ENCODE measurements at places on chromosomes 2 and 18. TPM values are rescaled to one million over a fixed set of nuclear protein-coding genes. Genes with fewer than 3 reads are reported as not detected.

DNA sequence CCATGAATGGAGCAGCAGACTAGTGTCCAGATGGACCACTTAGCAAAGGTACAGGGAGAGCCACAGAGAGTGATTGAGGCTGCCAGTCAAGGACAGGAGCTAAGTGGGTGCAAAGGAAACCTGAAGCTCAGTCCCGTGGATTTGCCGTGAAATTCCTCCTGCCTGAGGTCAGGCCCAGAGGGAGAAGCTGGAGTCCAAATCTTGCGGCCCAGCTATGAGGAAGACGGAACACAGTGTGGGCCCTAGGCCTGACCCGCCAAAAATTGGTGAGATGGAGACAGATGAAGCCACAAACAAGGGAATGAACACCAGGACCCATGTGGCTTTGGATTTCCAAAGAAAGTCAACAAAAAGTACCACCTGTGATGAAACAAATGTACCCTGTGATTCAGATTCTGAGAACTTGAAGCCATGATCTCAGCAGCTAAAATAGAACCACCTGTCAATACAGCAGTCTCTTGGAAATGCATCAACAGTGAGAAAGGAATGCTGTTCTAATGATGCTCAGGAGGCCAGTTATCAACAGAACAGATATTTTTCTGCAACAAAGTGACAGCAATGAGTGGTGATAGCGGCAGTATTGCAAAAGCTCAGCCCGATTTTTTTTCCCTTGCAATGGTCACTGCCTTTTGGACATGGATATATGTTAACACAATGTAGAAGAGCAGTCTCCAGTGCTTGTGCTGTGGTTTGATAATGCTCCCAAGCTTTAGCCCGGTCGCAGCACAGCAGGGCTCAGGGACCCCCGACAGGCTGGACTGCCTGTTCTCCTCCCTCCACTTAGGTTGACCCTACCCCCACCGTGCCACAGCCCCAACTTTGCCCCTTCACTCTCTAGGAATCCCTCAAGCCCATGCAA, 10.7 kb downstream of the COL6A3 start:
- no peaks in the 10 kb centered on the region for H3K27me3 ChIP-seq
- no peak overlapping the region for H3K4me3 ChIP-seq
- no peaks in the 10 kb centered on the region for H3K4me1 ChIP-seq
- H3K36me3 ChIP-seq = no peaks in the 10 kb centered on the region
- H3K27ac ChIP-seq = no peak overlapping the region

GRCh38 chr2:219876931-219877330, 249.5 kb downstream of the SLC4A3 start:
- no peaks in the 10 kb centered on the region for H3K4me1 ChIP-seq
- no peaks in the 10 kb centered on the region for H3K27me3 ChIP-seq
- no peak overlapping the region for H3K27ac ChIP-seq
- no peak overlapping the region for H3K4me3 ChIP-seq
- no peak for DNase-seq
- H3K36me3 ChIP-seq = no peaks in the 10 kb centered on the region

DNA sequence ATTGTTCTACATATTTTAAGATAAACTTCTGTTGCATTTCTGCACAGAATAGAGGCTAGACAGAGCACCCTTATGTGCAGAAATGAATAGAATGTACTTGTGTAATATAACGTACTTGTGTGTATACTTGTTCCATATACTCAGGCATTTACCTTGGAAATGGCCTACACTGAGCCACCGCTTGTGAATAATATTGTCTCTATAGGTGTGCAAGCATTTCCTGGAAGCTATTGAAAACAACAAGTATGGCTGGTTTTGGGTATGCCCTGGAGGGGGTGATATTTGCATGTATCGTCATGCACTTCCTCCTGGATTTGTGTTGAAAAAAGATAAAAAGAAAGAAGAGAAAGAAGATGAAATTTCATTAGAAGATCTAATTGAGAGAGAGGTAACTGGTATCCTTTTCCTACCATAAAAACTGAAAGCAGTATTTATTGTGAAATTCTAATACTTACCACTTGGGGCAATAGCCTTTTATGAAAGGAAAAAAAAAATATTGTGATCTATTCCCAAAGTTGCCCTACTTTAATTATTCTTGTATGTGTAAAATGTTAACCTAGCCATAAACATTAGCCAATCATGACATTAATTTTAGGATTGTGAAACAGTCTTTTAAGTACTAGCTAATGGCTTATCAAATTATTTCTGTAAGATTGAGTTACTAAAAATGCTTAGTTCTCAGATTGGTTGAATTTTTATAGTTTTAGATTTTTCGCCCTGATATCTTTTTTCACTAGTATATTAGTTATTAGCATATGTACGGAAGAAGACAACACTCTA, 18.0 kb downstream of the ZC3H15 start:
- H3K4me3 ChIP-seq = no peak overlapping the region
- no peak for DNase-seq
- H3K4me1 ChIP-seq = peaks cover 7% of the 10 kb centered on the region

- H3K36me3 ChIP-seq = peaks cover 10% of the 10 kb centered on the region
- peak within 1 kb of the TSS; percentile 99 for H3K27ac ChIP-seq
- peak; percentile 83 for DNase-seq
- peak within 1 kb of the TSS; percentile 98 for H3K4me3 ChIP-seq
Measured at GRCh38 chr2:233059797-233060500, at the start of gene INPP5D. TSS of gene INPP5D (plus strand) at chr2:233060342. CDS start at chr2:233060479, 137 bp downstream.

- peaks cover 38% of the 10 kb centered on the region for H3K4me1 ChIP-seq
- peak overlapping the region; percentile 99 for H3K4me3 ChIP-seq
- peak overlapping the region; percentile 98 for H3K27ac ChIP-seq
- H3K36me3 ChIP-seq = peaks cover 5% of the 10 kb centered on the region
- H3K27me3 ChIP-seq = peaks cover 2% of the 10 kb centered on the region
Measured at GRCh38 chr2:64525317-64525613, 1.1 kb downstream of the AFTPH start.

- H3K27me3 ChIP-seq = no peaks in the 10 kb centered on the region
- H3K4me3 ChIP-seq = peak overlapping the region; percentile 74
- peak overlapping the region; percentile 99 for H3K27ac ChIP-seq
- DNase-seq = no peak
Measured at GRCh38 chr2:43157506-43158246, 68.7 kb downstream of the ZFP36L2 start.

GRCh38 chr2:173401716-173402326, 47.1 kb downstream of the CDCA7 start:
- H3K4me3 ChIP-seq = no peak overlapping the region
- H3K27me3 ChIP-seq = peaks cover 47% of the 10 kb centered on the region
- no peak for DNase-seq

DNA sequence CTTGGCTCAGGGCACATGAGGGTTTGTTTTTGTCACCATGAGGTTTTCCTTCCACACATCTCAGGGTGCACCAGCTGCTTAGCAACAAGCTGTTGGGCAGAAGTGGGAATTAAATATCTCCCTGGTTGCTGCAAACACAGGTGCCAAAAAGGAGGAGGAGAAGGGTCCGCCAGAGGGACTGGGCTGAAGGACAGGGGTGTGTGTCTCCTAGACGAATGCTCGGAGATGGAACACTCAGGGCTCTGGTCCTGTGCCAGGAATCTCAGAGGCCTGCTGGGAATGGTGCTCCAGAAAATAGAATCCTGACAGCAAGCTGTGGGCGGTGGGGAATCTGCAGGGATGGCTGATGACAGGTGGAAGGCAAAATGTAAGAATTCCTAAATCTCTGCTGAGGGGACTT, 94.5 kb downstream of the VSNL1 start:
- no peak overlapping the region for H3K27ac ChIP-seq
- no peaks in the 10 kb centered on the region for H3K4me1 ChIP-seq
- no peak for DNase-seq
- H3K36me3 ChIP-seq = no peaks in the 10 kb centered on the region
- no peaks in the 10 kb centered on the region for H3K27me3 ChIP-seq

DNA sequence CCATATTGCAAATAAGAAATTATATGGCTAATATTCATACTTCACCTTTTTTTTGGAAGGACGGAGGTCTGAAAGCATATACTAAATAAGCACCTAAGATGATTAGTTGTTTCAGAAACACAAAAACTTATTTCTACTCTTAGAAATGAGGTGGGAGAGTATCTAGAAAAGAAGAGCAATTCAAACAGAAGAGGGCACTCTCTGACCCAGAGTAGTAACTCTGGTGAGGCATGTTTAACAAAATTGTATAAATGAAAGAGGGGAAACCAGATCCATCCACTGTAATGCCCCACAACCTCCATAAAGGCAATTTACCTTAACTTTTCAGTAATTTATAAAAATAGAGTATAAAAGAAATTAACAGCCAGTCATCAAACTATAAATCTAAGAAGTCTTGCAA, 669.6 kb upstream of the VRK2 start:
- DNase-seq = no peak
- no peaks in the 10 kb centered on the region for H3K4me1 ChIP-seq
- no peak overlapping the region for H3K4me3 ChIP-seq
- no peak overlapping the region for H3K27ac ChIP-seq
- H3K27me3 ChIP-seq = no peaks in the 10 kb centered on the region
- no peaks in the 10 kb centered on the region for H3K36me3 ChIP-seq

DNA sequence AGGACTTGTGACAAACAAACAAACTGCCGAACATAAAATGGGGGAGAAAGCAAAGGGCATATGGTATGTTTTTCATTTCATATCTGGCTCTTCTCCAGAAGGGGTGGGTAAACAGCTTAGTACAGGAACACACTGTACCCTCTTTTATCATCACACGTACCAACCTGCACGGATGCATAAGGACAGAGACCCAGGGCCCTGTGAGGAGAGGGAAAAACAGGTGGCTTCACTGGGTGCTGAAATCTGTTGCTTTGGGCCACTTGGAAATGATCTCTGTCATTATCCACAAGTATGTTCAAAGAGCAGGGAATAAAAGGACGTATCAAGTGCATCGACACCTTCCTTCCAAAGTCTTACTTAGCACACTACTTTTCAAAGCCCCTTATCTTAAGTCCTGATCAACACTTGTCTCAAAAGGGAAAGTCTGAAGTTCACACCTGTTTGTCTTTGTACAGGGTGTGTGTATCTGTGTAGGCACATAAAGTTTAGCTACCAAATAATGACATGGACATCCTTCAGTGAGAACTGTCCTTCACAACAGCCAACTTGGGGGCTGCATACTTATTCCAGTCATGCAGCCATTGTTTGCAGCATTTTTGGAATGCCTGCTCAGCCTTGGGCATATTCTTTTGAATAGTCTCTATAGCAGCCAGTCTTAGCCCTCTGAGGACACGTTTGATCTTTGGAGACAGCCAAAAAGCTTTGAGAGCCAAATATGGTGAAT, 60.6 kb downstream of the IRS1 start:
- no peaks in the 10 kb centered on the region for H3K36me3 ChIP-seq
- peaks cover 3% of the 10 kb centered on the region for H3K4me1 ChIP-seq
- no peak for DNase-seq
- no peaks in the 10 kb centered on the region for H3K27me3 ChIP-seq
- no peak overlapping the region for H3K4me3 ChIP-seq

- no peak overlapping the region for H3K4me3 ChIP-seq
- H3K4me1 ChIP-seq = no peaks in the 10 kb centered on the region
- H3K27me3 ChIP-seq = no peaks in the 10 kb centered on the region
- no peak overlapping the region for H3K27ac ChIP-seq
- H3K36me3 ChIP-seq = peaks cover 2% of the 10 kb centered on the region
- no peak for DNase-seq
Measured at GRCh38 chr2:240603081-240603835, 16.7 kb downstream of the CAPN10 start.

DNA sequence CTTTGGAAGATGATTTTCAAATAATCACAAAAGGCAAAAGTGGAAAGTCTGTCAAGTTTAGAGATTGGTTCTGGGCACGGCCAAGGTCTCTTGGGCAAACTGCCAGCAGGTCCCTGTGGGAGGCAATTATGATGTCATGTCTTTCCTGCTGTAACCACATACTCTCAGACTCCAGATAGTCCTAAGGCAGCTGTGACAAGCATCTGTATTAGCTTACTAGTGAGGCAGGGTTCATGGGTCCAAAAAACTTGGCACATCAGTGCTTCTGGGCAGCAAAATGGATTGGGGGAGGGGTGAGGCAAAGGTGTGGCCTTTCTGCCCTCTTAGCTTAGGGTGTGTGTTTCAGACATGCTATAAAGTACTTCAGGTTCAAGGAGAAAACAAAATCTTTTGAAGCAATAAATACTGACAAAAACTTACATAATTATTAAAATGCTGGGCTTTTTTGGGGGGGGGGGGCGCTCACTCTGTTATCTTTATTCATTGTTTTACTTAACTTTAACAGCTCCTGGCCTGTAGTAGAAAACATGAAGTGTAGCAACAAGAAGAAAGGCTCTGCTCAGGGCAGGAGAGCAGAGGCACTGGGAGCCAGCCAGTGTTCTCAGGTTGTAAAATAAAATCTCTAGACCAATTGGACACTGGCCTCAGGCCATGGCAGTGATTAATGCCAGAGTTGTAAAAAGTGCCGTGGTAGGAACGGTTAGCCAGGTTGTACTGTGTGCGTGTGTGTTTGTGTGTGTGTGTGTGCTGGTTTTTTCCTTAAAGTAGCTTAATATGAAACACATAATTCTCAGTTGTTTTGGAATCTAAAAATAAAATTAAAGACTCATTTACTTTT, 14.3 kb upstream of the TANC1 start:
- peak; percentile 51 for DNase-seq
- H3K4me1 ChIP-seq = peaks cover 7% of the 10 kb centered on the region
- H3K4me3 ChIP-seq = no peak overlapping the region
- H3K27me3 ChIP-seq = peaks cover 2% of the 10 kb centered on the region

DNA sequence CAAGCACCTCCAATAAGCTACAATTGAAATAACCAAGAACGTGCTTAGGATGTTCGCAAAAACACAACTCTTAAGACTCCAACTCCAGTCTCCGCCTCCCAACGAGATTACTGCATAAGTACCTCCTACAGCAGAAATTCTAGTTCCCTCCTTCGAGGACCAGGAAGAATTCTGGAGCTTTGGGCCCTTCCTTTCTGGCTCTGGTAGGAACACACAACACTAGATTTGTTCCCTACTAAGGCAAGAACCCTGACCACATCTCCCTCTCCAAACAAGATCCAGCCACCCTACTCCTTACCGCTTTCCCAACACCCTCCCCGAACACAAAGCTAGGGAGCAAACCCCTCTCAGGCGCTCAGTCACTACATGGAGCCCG, 721 bp downstream of the ADAM17 start:
- no peaks in the 10 kb centered on the region for H3K27me3 ChIP-seq
- H3K4me3 ChIP-seq = peak overlapping the region; percentile 100
- H3K36me3 ChIP-seq = peaks cover 8% of the 10 kb centered on the region
- H3K4me1 ChIP-seq = peaks cover 53% of the 10 kb centered on the region
- H3K27ac ChIP-seq = peak overlapping the region; percentile 98

GRCh38 chr2:38945372-38945771, 55.7 kb downstream of the ARHGEF33 start:
- no peak for DNase-seq
- H3K4me3 ChIP-seq = no peak overlapping the region
- H3K36me3 ChIP-seq = no peaks in the 10 kb centered on the region
- H3K27me3 ChIP-seq = no peaks in the 10 kb centered on the region
- H3K27ac ChIP-seq = no peak overlapping the region
- H3K4me1 ChIP-seq = no peaks in the 10 kb centered on the region

- H3K4me1 ChIP-seq = peaks cover 17% of the 10 kb centered on the region
- no peaks in the 10 kb centered on the region for H3K36me3 ChIP-seq
- no peak overlapping the region for H3K4me3 ChIP-seq
- no peak for DNase-seq
- H3K27me3 ChIP-seq = peaks cover 16% of the 10 kb centered on the region
- no peak overlapping the region for H3K27ac ChIP-seq
Measured at GRCh38 chr2:25712455-25712854, 39.1 kb upstream of the DTNB start.

GRCh38 chr2:55420871-55421270, 1.2 kb upstream of the CCDC88A start:
- DNase-seq = no peak
- peaks cover 23% of the 10 kb centered on the region for H3K4me1 ChIP-seq
- peak overlapping the region; percentile 81 for H3K4me3 ChIP-seq

Gene SLC4A5
- 2.9 TPM for total RNA-seq

Gene ABCG8
- not detected for total RNA-seq

Gene ANKRD36C
- total RNA-seq = 37.3 TPM

Gene DNAJC5G
- total RNA-seq = not detected

Gene C2orf66
- total RNA-seq = not detected

Gene CAPN14
- total RNA-seq = 0.39 TPM

Gene PSD4
- 170 TPM for total RNA-seq
